ENCODE measurements at places on chromosomes 1 and 21. TPM values are rescaled to one million over a fixed set of nuclear protein-coding genes. Genes with fewer than 3 reads are reported as not detected.

Gene TMEM61
- total RNA-seq: 3.4 TPM

Gene IL19
- not detected for total RNA-seq

Gene CNR2
- not detected for total RNA-seq

Gene SH2D2A
- 1.1 TPM for total RNA-seq

Gene FAM78B
- total RNA-seq: 0.81 TPM
